ENCODE measurements at places on chromosomes 1 and 21.

GRCh38 chr1:162670928-162671663 lies 38.8 kb downstream of the DDR2 start:
- DNase-seq: no peak

GRCh38 chr1:205456868-205457745 lies 1.3 kb upstream of the BLACAT1 start:
- peak; percentile 83 for DNase-seq

DNA sequence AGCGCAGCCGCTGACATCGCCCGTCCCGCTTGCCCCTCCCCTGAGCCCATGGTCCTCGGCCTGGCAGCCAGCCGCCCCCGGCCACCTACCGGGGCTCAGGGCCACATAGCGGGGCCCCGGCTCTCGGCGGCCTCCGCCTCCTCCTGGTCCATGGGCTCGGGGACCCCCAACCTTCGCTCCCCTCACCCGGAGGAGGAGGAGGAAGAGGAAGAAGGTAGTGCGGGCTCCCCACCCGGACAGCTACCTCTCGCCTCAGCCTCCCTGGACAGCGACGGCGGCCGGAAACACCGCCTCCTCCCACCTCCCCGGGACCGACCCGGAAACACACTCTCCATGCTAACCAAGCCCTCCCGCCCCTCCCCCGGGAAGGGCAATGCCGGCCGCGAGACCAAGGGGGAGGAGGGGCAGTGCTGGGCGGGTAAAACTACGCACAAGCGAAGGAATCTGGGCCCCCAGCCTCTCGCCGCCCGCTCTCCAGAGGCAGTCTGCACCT lies at the start of gene KIAA0319L:
Gene KIAA0319L, minus strand, starts transcription at position 286 of the 493 bp plus-strand sequence. CDS start 2,912 bp downstream, outside the sequence.
- peak; percentile 89 for DNase-seq

GRCh38 chr1:8371372-8371991 lies 53.6 kb downstream of the SLC45A1 start:
- no peak for DNase-seq

DNA sequence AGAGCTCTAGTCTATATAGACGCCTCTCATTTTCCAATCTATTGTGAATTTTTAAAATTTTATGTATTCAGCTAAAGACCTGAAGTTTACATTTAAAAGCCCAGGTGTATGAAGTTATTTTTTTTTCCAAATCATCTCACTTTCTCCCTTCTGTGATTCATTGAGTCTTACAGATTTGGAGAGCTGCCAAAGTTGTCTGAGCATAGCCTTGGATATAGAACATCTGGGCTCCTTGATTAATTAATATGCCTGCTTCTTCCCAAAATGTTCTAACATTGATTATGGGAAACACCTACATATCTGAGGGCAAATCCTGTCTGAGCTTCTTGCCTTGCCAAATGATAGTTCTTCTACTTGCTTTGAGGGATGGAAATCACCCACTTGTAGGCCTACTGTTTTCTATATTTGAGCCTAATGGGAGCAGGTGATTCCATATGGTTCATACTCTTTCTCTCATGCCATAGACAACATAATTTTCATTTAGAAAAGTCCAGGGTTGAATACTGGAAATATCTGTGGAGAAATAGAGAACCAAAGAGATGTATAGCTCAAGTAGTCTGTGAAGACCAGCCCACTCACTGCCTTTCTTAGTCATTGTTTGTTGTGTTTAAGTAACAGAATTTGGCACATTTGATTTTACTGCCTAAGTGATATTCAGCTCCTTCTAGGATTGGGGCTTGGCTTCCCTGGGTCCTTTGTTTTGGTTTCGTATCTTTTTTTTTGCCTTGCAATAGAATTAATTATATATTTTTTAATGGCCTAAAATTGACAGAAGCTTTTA lies 46.2 kb downstream of the MACF1 start:
- no peak for DNase-seq

- DNase-seq: no peak
Measured at GRCh38 chr1:29249170-29249691, 12.9 kb downstream of the PTPRU start.

GRCh38 chr21:44871576-44872269 lies 1.8 kb downstream of the PTTG1IP start:
- DNase-seq: no peak

GRCh38 chr1:59917026-59917784 lies 9.4 kb downstream of the CYP2J2 start:
- DNase-seq: no peak

- DNase-seq: peak; percentile 89
Measured at GRCh38 chr1:26336477-26337205, 17.3 kb downstream of the CRYBG2 start.

DNA sequence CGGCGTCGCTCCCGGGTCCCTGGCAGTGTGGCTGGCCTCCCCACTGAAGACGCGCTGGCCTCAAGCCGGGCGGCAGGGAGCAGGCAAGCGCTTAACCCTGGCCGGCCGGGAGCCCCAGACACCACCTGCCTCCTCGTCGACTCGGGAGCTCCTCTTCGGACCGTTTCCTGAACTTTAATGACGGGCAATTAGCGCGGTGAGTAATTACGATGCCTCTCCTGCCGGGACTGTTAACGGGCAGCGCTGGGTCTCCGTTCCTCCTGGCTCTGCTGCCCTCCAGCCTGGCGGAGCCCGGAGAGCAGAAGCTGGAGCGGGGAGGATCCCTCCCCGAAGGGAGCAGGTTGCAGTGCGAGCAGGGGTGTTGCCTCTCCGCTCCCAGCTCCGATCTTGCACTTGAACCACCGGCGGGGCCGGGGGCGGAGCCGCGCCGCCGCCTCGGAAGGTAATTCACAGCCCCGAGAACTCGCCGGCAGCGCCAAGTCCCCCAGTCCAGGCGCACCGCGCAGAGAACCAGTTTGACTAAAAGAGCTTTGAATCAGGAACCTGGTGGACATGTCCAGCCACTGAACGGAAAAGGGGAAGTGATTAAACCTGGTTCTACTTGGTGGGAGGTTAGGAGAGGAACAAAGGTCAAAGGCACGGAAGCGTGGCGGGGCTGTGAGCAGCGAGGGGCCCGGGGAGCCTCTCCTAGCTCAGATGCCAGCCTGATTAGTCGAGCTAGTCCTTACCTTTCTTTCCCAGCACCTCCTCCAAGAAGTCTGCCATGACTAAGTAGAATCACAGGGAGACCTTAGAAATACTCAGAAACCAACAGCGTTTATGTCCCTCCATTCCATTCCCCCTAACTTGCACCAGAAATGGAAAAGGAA lies 18.3 kb upstream of the PLEKHA6 start:
- peak; percentile 44 for DNase-seq

- no peak for DNase-seq
Measured at GRCh38 chr1:220157738-220158137, 63.8 kb downstream of the IARS2 start.

DNA sequence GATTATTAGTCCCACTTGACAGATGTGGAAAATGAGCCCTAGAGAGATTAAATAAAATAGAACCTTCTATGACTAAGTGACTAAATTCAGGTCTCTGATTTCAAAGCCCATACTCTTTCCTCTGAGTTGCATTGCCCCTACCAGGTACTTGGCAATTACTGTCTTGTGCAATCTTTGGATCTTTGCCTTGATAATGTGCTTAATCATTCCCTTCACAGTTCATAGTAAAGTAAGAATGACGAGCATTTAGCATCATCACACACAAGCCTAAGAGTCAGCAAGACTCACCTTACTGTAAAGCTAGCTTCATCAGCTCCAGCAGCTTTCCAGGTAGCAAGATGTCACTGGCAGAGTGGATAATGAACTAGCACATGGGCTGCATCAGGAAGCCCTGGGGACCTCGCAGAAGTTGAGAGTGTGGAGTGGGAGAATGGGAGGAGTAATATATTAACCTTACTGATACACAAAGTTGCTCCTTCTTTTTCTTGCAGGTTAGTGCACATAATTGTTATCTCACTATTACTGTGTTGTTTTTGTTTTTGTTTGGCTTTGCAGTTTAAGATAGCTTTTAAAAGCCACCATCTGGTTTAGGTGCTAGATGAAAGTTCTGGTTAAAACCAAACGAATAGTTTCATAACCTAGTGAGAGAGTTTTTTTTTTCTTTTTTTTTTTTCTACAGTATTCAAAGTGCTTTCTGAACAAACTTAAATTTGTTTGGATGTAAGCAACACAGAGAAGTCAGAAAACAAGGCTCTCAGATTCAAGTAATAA lies 71.8 kb downstream of the PBX1 start:
- DNase-seq: no peak

DNA sequence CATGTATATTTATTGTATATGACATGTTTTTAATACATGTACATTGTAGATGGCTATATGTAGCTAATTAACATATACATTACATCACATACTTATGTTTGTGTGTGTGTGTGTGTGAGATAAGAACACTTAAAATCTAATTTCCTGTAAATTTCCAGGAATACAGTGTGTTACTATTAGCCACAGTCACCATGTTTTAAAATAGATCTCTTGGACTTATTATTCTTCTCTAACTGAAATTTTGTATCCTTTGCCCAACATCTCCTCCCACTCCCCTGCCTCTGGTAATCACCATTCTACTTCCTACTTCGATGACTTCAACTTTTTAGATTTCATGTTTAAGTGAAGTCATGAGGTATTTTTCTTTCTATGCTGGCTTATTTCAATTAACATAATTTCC lies 64.8 kb downstream of the FCRL5 start:
- no peak for DNase-seq

Measured in DMS153 (cell line).